Right cardiac atrium (tissue), 5 donors: ENCODE measurements at places on chromosomes 11 and 22. TPM values are rescaled to one million over a fixed set of nuclear protein-coding genes. Genes with fewer than 3 reads are reported as not detected.

DNA sequence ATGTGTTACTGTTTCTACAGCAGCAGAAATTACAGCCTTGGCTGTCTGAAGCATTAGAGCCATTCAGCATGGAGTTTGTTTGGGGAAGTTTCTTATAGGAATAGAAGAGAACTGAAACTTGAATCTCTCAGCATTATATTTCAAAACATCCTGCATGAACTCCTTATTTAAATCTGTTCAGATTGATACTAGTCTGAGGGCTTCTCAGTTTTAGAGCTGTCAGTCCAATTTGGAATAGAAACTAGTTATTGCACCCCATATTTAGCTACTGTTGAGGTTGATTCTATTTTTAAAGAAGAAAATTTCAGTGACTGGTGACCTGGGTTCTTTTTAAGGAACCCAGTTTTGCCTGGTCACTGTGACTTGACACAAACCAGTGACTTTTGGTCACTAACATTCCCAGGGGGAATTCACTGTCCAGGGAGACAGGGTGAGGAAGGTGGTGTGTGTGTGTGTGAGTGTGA, 126.0 kb upstream of the TTC12 start:
- DNase-seq: no peak

DNA sequence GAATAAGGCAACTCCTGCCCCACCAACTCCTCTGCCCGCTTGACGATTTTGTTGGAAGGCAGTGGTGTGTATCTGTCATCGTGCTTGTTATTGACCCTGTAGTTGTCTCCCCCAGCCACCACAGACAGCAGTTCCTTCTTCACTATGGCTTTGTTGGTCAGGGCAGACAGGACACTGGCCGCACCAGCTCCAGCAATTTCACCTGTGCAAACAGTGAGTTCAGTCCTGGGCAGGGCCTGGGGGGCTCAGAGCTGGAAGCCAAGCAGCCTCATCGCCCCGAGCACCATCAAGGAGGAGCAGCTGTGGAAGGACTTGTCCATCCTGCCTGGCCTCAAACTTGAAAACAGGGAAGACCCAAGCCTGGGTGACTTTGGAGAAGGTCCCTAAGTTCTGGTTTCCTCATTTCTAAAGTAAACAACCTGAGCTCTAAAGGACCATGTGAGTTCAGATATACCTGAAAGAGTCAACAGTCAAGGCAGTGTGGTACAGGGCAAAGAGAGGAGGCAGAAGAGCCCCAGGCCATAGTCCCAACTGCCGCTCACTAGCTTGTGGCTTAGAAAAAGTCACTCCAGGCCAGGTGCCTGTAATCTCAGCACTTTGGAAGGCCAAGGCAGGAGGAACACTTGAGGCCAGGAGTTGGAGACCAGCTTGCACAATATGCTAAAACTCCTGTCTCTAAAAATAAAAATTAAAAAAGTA, 4.6 kb downstream of the PLAAT2 start:
- no peak for DNase-seq

DNA sequence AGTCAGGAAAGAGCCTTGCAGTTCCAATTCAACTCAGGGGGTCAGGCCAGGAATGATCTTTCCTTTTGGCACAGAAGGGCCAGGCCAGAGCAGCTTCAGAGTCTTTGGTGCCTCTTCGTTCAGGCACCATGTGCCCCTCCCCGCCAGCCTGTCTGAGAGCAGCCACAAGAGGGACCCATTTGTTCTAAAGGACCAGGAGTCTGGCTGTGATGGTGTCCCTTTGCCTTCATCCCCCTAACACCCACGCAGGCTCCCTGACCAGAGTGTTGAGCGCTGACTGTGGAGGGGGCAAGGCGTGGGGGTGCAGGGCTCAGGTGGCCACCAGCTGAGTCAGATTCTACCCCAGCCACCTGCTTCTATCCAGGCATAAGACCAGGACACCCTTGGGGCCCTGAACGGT, 156.4 kb downstream of the TTC17 start:
- no peak for DNase-seq

GRCh38 chr22:38355275-38355674, 38.0 kb upstream of the CSNK1E start:
- DNase-seq: no peak

GRCh38 chr11:69962152-69962551, 116.0 kb upstream of the ANO1 start:
- DNase-seq: peak; percentile 54

BCR gene
- total RNA-seq: 48.0 TPM

DNA sequence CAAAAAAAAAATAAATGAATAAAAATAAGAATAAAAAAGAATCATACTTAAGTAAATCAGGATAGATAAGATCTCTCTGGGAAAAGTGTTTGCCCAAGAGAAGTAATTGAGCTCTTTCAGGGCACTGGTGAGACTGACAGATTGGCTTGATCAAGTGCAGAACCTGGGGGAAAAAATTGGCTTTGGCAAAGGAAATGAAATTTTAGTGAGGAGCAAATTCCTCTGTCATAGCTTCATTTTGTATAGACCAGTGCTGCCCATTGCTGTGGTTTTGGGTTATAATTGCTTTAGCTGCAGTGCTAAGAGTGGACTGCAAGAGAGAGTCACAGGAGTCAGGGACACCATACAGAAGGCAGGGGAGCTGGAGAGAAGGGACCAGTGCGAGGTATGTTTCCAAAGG, 35.7 kb downstream of the SFI1 start:
- DNase-seq: no peak

FAR1 gene
- 34.7 TPM for total RNA-seq

DNA sequence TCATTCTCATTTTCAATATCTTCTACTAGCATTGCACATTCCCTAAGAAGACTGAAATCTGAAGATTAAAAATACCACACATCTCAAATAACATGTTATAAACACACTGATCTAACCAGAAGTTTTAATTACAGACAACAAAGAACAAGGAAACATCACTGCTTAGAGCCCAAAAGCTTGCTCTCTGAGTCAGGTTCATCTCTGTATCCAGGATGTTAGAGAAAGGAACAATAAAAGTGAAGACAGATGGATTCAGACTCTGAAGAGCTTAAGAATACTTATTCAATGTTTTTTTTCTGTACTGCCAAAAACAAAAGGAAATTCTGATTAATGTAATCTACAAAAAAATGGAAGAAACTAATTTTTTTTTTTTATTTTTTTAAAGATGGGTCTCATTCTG, 16.5 kb downstream of the RDX start:
- no peak for DNase-seq

POU2AF1 gene
- total RNA-seq: 0.35 TPM

- DNase-seq: no peak
These were observed 47.1 kb upstream of the UCP3 start for GRCh38 chr11:74055938-74056337.

- DNase-seq: peak; percentile 91
These were observed at the start of gene FAM111B for GRCh38 chr11:59106363-59107336. FAM111B (plus strand) TSS chr11:59107237; CDS start chr11:59109626, 2,389 bp downstream.

DNA sequence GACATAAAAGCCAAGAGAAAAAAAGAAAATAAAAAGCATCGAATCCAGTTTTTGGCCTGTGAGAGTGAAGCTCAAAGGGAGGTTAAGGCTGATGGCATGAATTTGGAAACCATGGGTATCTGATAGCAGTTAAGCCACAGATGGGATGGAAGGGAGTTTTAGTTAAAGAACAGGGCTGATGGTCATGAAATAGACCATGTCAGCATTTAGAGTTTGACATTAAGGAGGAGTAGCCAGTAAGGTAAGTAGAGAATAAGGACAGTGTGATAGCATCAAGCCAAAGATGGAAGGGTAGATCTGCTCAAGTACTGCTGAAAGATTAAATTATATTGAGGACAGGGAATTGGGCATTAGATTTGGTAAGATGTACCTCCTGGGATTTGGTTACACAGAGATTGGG, 826.5 kb downstream of the NTM start:
- DNase-seq: no peak

DNA sequence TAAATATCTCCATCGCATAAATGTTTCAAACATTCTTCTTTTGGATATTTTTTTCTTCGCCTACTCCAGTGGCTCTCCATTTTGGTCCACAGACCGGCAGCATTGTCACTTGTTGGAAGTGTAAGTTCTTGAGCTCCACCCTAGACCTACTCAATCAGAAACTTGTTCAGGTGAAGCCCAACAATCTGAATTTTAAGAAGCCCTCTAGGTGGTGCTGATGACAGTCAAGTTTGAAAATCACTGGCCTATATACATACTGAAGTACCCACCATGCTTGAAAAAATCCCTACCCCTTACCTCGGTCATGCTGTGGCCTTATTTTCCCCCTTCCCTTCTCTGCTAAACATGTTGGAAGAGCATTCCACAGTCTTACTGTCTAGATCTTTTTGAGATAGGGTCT, 10.2 kb upstream of the ACAT1 start:
- DNase-seq: no peak

RASSF10 gene
- total RNA-seq: 3.1 TPM

GRCh38 chr11:70111269-70112016, 33.3 kb downstream of the ANO1 start:
- DNase-seq: peak; percentile 89

GRCh38 chr11:105960252-105961245, 61.5 kb downstream of the MSANTD4 start:
- no peak for DNase-seq

DNA sequence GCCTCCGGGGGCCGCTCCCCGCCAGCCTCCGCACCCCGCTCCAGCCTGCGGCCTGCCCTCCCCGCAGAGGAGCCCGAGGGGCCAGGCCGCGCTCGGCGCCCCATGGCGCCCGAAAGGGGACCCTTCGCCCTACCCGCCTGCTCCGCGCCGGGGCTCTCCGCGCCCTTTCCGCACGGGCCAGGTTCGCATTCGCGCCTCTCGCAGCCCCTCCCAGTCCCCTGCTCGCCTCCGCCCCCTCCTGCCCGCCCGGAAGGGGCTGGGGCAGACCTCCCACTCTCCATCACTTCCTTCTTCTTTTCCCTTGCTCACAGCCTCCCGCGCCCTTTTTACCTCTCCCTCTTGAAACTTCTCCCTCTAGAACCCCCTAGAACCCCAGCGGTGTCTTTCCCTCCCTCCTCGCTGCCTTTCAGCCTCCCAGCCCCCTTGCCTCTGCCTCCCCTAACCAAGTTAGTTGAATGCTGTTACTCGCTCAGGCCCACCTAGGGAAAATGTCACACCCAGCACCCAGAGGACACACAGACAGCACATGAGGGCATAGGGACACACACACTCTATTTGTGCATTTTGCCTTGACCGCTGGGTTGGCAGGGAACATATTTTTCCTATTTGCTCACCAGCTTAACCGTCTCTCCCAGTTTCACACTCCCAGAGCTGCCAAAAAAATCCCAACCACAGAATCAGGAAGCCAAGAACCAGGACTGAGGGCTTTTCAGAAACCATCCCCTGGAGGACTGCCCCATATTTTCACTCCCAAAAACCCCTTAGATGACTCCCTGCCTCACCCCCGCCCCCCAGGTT, at the start of gene SLC43A3:
TSS of gene SLC43A3 (minus strand) at position 193 of the 798 bp plus-strand sequence. CDS start 949 bp downstream, outside the sequence.
- peak; percentile 92 for DNase-seq

GDPD4 gene
- 0.69 TPM for total RNA-seq

DNA sequence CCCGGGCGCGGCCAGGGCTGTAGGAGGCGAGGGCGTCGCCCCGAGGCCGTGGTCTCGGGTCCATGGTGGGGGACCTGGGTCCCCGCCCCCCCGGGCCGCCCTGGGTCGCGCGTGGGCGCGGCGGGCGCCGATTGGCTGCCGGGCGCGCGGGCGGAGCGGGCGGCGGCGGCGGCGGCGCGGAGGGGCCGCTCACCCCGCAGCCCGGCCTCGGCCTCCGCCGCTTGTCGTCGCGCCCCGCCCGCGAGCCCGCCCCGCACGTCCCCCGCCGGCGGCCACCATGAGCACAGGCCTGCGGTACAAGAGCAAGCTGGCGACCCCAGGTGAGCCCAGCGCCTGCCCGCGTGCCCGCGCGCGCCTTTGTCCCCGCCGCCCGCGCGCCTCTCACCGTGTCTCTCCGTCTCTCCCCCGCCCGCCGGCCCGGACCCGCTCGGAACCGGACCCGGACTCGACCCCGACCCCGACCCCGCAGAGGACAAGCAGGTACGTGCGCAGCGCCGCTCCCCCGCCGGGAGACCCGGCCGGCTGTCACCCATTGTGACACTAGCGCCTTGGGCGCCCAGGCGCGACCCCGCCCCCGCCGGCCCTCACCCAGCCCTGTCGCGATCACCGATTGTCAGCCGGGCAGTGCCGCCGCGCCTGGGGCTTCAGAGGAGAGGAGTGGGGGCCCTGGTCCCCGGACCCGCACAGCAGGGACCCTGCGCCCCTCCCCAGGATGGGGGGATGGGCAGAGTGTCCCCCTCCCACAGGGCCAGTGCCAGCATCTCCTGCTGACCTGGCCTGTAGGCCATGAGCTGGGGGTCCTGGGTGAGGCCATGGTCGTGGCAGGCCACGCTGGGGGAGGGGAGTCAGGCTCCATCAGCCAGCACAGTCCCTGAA, at the start of gene SEPTIN5:
TSS of gene SEPTIN5 (plus strand) at position 192 of the 876 bp plus-strand sequence. CDS start at position 278, 86 bp downstream.
- peak; percentile 75 for DNase-seq

GRCh38 chr11:79506734-79507344, 66.0 kb upstream of the TENM4 start:
- DNase-seq: no peak

DNA sequence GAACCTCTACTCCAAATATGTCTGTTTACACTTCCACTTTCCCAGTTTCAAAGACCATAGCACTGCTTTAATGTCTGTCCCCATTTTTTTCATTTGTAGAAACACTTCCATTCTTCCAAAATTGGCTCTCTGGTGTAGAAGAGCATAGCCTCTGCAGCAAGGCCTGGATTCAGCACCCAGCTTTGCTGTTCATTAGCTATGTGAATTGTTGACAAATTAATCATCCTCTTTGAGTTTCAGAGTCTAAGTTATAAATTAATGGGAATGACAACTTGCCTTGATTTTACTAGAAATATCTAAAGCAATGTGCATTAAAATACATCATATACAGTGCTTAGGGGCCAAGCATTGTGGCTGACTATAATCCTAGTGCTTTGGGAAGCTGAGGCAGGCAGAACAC, 22.4 kb downstream of the GRIA4 start:
- no peak for DNase-seq

- no peak for DNase-seq
These were observed 248.4 kb upstream of the B3GAT1 start for GRCh38 chr11:134660416-134660815.

DNA sequence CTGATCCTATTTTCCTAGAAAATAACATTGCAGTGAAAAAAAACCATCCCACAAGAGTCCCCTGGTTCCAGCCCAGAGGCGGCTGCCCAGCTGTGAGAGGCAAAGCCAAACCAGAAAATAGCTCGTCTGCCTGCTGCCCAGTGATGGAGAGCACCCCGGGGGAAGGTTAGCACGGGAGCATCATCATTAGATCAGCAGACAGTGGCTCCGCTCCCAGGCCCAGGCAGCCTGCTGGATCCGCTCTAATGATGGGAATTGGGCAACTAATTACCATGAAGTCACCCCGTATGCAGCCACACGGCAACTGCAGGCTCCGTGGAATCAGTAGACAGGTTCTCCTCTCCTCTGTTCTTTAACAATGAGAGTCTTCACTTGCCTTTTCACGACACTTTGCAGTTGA, 17.1 kb upstream of the B3GAT1 start:
- no peak for DNase-seq

OR52J3 gene
- total RNA-seq: not detected

DNA sequence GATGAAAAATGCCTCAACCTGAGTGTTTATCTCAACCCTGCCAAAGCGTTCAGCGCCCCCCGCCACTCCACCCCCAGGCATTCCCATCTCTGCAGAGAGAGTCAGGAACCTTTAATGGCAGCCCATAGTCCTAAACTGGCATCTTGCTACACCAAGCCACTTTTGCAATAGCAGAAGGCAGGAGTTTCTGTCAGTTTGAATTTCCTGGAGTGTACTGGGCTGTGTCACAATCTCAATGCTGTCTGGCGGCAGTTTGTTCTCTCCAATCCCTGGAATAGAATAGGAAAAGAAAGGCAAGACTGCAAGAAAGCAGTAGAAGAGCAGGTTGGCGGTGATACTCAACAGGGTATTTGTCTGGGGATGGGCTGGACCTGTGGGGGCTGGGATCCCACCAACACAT, 32.9 kb upstream of the FLI1 start:
- no peak for DNase-seq

LDHAL6A gene
- 0.20 TPM for total RNA-seq
